ENCODE measurements at places on chromosomes 12 and 14.
A peak's percentile ranks its signal among the peaks of the same experiment; 100 is the strongest.

DNA sequence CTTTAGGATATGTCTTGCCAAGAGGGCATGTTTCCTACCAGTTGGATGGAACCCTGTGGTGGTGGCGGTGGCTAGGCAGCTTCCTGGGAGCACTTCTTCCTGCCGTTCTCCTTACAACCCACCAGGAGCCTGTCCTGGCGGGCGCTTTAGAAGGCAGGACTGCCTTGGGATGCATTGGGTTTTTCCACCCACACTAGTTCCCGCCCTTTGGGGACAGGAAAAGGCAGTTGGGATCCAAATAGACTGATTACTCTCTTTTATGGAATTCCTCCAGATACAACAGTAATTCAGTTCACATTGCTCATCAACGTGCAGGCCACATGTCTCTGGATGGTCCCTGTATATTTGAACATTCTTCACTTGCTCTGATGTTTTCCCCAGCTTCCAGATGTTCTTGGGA, 305.7 kb upstream of the SSTR1 start:
- DNase-seq: no peak

GRCh38 chr14:22131749-22132476, 457.1 kb downstream of the DAD1 start:
- no peak for DNase-seq

GRCh38 chr12:20040831-20041230, 327.5 kb upstream of the PDE3A start:
- DNase-seq: no peak

GRCh38 chr12:4148418-4149056, 125.0 kb upstream of the CCND2 start:
- peak; percentile 46 for DNase-seq

- no peak for DNase-seq
Measured at GRCh38 chr12:74900232-74900631, 309.4 kb downstream of the KCNC2 start.

DNA sequence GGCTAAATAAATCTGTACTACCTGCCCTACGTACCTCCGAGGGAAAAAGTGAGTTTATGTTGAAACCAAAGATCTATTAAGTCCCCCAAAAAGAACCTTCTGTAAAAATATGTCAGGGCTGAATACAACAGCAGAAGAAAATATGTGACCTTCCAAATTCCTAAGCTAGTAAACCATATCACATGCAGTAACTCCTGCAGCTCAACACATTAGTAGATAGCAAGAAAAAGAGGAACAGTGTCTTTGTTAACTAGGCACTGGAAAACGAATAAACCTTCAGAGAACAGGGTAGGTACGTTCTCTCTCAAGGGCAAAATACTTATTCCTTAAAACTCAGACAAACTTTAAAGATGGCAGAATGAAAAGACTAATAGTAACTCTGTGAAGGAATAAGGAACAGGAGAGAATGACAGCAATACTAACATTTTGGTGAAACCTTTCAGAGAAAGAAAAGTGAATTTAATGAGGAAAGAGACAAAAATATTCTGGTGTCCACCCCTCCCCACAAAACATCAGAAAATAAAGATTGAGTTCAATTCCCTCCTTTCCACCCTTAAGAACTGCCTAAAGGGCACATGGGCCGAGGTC, 18.0 kb downstream of the CBX5 start:
- no peak for DNase-seq

- no peak for DNase-seq
Measured at GRCh38 chr12:30990776-30991175, 64.2 kb downstream of the TSPAN11 start.

DNA sequence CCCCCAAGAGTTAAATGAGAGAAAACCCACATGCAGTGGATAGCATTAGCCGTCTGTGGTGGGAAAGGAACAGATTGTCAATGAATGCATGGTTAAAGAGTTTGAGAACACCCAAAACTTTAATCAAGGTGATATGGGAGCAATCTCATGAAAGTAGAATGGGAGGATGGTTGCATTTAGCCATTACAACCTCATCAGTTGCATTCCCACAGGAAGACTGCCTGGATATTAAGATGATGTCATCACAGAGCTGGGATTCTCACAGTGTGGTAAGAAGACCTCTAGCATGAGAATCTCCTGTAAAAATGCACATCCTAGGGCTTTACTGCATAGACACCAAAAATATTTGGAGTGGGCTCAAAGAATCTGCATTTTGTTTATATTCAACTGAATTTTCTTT, 284.9 kb downstream of the RGS6 start:
- no peak for DNase-seq

- no peak for DNase-seq
Measured at GRCh38 chr12:129071362-129071761, 218.1 kb downstream of the GLT1D1 start.

DNA sequence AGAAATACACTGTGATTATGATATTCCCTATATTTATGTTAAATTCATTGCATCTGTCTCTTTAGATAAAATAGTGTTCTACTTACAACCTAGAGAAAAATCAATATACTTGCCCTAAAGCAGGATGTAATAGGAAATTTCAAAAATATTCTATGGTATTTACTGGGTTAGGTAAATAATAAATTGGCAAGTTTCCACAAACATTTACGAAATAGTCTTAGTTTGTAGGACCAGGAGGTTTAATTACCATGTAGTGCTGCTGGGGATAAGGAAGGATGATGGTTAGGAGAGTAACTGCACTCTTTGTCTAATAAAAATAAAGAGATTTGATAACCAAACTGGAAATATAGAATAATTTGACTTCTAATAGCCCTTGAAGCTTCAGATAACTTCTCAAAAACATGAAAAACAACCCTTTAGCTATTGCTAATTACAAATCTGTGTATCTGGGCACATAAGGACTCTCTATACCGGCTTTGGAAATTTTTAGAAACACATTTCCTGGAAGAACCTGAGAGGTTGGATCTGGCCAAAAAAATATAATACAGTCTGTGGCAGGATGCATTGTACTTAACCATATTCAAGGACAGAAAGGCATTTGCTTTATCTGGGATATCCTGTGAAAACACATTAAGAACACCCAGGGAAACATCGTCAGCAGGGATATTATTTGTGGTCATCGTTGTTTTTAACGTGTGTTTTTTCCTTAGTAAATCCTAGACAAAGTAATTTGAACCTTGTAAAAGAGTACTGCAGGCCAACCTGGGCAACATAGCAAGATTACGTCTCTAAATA, 36.7 kb upstream of the TMCC3 start:
- no peak for DNase-seq

GRCh38 chr12:59946635-59947034, 350.8 kb downstream of the SLC16A7 start:
- DNase-seq: no peak

- DNase-seq: no peak
Measured at GRCh38 chr12:131505561-131505960, 205.3 kb upstream of the SFSWAP start.

GRCh38 chr14:68047906-68048305, 228.3 kb downstream of the RAD51B start:
- no peak for DNase-seq

DNA sequence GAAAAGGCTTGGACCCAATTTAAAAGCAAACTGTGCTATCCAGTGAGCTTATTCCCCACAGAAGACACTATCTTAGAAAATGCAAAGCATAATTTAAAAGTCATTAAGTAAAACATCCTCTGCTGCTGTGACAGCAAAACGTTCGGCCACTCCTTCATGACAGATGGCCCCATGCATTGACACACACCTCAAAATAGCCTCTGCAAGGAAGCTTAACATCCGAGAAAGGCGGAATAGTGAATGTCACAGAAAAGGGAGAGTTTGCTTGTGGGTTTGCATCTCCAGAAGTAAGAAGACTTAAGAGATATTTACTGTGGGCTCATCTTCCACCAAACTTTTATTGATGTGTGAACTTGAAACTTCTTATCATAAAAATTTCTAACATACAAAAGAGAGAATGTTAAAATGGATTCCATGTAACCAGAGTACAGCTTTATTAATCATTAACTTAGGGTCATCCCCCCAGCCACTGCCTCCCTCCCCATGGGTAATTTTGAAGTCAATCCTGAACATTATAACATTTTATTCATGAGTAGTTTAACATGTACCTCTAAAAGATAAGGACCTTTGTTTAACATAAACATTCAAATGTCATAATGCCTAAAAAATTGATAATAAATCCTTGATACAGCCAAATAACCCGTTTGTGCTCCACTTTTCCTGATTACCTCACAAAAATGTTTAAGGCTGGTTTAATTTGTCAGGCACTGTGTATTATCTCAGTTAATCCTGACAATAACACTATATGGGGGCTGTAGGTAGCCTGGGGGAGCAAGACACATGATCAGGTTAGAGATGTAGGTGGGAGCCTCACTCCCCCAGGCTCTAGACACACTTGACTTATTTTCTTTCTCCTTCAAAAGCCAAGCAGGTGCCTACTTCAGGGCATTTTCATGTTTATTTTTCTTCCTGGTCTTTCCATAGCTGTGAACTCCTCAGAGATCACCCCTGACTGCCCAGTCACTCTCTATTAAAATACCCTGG, 119.7 kb upstream of the TMCC3 start:
- no peak for DNase-seq

DNA sequence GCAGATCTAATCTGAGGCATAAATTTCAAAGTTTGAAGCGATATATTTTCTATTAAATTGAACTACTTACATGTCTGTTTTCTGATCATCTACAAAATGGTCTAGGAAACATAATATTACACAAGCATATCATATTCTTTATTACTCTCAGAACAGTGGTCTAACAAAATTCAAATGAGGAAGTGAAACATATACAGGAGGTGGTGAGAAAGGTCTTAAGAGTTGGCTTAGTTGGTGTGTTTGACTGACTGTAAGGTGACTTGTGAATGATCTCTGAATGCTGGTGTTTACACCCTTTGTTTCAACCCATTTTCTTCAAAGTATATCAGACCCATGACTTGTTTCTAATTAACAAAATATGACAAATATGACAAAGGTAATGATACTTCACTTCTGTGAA, 1156.8 kb downstream of the SLC16A7 start:
- DNase-seq: no peak

DNA sequence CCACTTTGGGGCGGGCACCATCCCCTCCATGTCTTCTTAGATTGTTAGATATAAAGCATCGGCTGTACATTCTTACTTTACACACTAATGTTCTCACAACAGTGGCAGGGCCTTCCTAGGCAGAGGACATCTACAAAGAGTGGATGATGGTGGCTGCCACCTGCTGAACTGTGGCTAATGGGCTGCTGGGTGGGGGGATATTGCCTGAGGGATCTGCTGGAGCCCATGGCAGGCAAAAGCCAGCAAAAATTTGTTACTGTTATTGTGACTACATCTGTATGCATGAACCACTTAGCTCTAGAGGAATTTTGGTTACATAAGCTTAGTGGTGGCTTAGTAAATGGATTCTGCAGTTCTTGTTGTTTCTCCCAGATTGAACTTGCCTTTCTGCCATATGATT, 52.6 kb downstream of the DIP2B start:
- DNase-seq: no peak

- DNase-seq: no peak
Measured at GRCh38 chr12:75662511-75663159, 151.2 kb upstream of the KRR1 start.

- DNase-seq: no peak
Measured at GRCh38 chr14:32430326-32430725, 101.2 kb downstream of the AKAP6 start.

- no peak for DNase-seq
Measured at GRCh38 chr14:55599250-55599879, 19.4 kb downstream of the KTN1 start.

- DNase-seq: no peak
Measured at GRCh38 chr14:89386212-89386886, 30.7 kb downstream of the FOXN3 start.

DNA sequence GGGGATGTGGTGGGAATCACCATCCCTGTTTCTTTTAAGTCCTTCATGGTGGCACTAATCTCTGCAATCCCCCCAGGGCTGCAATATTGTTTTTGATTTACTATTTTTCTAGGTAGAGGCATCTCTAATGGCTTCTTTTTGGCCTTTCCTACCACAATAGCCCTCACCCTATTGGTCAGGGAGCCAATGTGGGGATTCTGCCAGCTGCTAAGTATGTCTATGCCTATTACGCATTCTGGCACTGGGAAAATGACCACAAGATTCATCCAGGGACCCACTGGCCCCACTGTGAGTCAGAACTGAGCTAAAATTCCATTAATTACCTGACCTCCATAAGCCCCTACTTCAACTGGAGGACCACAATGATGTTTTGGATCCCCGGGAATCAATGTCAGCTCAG, 15.9 kb upstream of the GLIPR1L2 start:
- DNase-seq: no peak

- DNase-seq: peak; percentile 66
Measured at GRCh38 chr12:55707841-55708694, at the start of gene ITGA7. Gene ITGA7, minus strand, starts transcription at chr12:55707904. Its CDS starts 222 bp downstream, at chr12:55707682.

- DNase-seq: no peak
Measured at GRCh38 chr14:66649498-66649897, 141.6 kb downstream of the GPHN start.

GRCh38 chr12:104890476-104891096, 67.5 kb downstream of the SLC41A2 start:
- no peak for DNase-seq

GRCh38 chr12:89059721-89060541, 292.4 kb downstream of the DUSP6 start:
- DNase-seq: no peak

Data from activated CD4-positive, alpha-beta T cell treated with anti-CD3 and anti-CD28 coated beads for 4 hours (primary cell).